ENCODE measurements at places on chromosomes 16 and 17. TPM values are rescaled to one million over a fixed set of nuclear protein-coding genes. Genes with fewer than 3 reads are reported as not detected.

Gene DUSP3
- 57.2 TPM for polyA plus RNA-seq

Gene MARVELD3
- polyA plus RNA-seq, result 0.08 TPM

Gene FADS6
- polyA plus RNA-seq, result not detected

Gene OSBPL7
- polyA plus RNA-seq, result 11.4 TPM

Gene KLHL10
- polyA plus RNA-seq, result 0.12 TPM

Gene GDPD1
- 2.4 TPM for polyA plus RNA-seq

Gene CDK5RAP3
- polyA plus RNA-seq, result 135 TPM

Gene KREMEN2
- 1.6 TPM for polyA plus RNA-seq

Gene KRTAP4-9
- not detected for polyA plus RNA-seq

Gene DPEP2
- polyA plus RNA-seq, result not detected

- no peak for DNase-seq
Measured at GRCh38 chr17:50847566-50847965, 12.2 kb downstream of the WFIKKN2 start.

GRCh38 chr16:83676086-83676485, 131.7 kb upstream of the HSBP1 start:
- no peak for DNase-seq

- no peak for DNase-seq
Measured at GRCh38 chr17:42058063-42058462, 7.7 kb upstream of the C17orf113 start.

GRCh38 chr17:74898376-74898946, 5.0 kb upstream of the FADS6 start:
- no peak for DNase-seq

- DNase-seq, result no peak
Measured at GRCh38 chr17:69551212-69552010, 136.9 kb downstream of the MAP2K6 start.

- DNase-seq, result peak; percentile 78
Measured at GRCh38 chr17:348692-349425, 3.7 kb downstream of the RPH3AL start.

- no peak for DNase-seq
Measured at GRCh38 chr17:41837761-41838538, at the start of gene KLHL10. Gene KLHL10, plus strand, starts transcription at chr17:41837825. Its CDS starts 108 bp downstream, at chr17:41837933.

GRCh38 chr17:43010667-43011308, 4.2 kb downstream of the IFI35 start:
- peak; percentile 64 for DNase-seq

DNA sequence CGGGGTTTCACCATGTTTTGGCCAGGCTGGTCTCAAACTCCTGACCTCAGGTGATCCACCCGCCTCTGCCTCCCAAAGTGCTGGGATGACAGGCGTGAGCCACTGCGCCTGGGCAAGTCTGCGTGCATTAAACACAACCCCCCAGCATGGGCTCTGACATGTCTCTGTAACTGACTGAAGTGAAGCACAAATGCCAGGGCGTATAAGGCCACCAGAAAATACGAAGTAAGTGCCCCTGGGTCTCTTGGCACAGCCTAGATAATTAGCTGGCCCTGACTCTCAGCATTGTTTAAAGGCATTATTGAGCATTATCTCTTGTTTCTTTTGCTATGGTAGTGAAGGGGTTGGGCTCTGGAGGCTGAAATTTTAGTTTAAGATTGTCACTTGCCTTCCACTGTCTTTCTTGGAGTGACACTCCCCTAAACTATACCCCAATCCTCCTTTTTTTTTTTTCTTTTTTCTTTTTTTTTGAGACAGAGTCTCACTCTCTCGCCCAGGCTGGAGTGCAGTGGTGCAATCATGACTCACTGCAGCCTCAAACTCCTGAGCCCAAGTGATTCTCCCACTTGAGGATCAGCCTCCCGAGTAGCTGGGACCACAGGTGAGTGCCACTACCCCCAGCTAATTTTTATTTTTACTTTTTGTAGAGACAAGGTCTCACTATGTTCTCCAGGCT, 8.2 kb upstream of the SEC14L1 start:
- DNase-seq, result no peak

DNA sequence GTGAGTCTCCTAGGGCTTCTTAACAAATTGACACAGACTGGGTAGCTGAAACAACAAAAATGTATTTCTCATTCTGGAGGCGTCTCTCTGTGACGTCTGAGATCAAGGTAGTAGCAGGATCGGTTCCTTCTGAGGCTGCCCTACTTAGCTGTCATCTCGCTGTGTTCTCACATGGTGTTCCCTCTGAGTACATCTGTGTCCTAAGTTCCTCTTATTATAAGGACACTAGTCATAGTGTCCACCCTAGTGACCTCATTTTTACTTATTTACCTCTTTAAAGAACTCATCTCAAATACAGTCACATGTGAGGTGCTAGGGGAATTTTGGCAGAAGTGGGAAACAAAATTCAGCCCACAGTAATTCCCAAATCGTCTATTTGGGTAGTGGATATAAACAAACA, 529.1 kb downstream of the NPIPA7 start:
- DNase-seq, result no peak

- DNase-seq, result no peak
Measured at GRCh38 chr16:55991843-55992242, 116.7 kb upstream of the CES5A start.

DNA sequence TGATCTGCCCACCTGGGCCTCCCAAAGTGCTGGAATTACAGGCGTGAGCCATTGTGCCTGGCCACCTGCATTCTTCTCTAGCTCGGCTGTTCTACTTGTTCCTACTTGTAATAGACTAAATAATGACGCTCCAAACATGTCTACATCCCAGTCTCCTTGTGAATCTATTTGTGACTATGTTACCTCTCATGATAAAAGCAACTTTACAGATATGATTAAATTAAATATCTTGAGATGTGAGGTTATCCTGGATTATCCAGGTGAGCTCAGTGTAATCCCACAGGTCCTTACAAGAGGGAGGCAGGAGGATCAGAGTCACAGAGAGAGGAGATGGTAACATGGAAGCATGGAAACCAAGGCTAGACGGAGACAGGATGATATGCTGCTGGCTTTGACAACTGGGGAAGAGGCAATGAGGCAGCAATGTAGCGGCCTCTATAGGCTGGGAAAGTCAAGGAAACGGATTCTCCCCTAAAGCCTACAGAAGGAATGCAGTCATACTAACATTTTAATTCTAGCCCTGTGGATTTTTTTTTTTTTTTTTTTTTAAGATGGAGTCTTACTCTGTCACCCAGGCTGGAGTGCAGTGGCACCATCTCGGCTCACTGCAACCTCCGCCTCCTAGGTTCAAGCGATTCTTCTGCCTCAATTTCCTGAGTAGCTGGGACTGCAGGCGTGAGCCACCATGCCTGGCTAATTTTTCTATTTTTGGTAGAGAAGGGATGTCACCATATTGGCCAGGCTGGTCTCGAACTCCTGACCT, 5.0 kb upstream of the LASP1 start:
- DNase-seq, result peak; percentile 78

DNA sequence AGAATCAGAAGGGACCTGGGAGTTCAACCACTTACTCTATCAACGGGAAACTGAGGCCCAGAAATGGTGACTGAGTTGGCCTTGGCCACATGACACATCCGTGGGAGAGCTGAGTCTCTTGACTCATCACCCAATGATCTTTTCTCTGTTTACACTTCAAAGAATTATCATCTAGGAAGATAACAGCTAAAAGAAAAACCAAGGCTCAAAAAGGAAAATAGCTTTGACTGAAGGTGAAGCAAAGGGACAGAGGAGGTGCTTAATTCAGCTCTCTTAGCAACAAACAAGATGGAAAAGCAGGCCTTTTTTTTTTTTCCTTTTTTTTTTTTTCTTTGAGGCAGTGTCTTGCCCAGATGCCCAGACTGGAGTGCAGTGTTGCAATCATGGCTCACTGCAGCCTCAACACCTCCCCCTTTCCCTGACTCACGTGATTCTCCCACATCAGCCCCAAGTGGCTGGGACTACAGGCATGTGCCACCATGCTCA, 16.7 kb downstream of the ERCC4 start:
- peak; percentile 27 for DNase-seq

DNA sequence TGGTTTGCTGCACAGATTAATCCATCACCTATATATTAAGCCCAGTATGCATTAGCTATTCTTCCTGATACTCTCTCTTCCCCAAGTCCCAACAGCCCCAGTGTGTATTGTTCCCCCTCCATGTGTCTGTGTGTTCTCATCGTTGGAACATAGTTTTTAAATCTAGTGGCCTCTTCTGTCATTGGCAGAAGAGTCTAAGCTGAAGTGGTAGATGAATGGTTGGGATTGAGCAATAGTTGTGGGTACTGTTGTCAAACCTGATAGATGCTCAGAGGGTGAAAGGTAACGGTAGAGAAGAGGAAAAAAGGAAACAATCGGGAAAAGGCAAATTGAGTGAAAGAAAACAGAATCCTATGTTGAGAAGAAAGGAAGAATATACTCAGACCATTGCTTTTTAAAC, 29.9 kb downstream of the MAP3K3 start:
- DNase-seq, result no peak

- no peak for DNase-seq
Measured at GRCh38 chr17:64253470-64253869, 9.6 kb downstream of the TEX2 start.

GRCh38 chr16:81709016-81709900, 69.8 kb upstream of the PLCG2 start:
- DNase-seq, result no peak

GRCh38 chr17:63611354-63611753, 10.7 kb downstream of the TACO1 start:
- DNase-seq, result no peak
